Skeletal muscle cell (primary cell): ENCODE measurements at places on chromosomes 2 and 18.

DNA sequence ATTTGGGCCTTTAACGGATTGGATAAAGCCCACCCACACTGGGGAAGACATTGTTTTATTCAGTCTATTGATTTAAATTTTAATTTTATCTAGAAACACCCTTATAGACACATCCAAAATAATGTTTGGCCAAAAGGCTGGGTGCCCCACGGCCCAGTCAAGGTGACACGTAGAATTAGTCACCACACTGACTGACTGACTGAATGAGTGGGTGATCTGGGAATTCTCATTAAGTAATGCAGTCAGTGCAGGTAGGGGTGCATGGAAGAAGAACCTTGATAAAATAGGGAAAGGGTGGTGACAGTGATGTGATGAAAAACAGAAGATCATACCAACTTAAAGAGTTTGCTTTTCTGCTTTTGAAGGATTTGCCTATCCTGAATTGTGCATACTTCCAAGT lies 554.8 kb downstream of the DCC start:
- DNase-seq = no peak

DNA sequence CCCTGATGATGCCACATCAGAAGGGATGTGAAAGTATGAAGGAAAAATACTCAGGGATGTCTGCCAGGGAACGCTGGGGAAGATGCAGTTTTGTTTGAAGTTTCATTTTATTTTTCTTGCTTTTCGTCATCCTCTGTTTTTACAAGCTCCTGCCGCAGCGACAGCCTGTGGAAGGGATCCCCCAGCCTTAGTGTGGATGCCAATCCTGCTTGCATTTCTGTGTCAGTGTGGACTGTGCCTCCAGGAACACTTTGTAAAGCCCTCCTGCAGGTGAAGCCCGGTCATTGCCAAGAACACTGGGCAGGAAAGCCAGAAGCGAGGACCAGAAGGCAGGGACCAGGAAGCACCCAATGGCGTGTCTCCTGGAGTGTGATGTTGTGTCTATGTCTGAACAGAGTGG lies 234.3 kb downstream of the SEPTIN10 start:
- DNase-seq = no peak

GRCh38 chr2:118013221-118013723 lies 598 bp downstream of the CCDC93 start:
- no peak for DNase-seq

DNA sequence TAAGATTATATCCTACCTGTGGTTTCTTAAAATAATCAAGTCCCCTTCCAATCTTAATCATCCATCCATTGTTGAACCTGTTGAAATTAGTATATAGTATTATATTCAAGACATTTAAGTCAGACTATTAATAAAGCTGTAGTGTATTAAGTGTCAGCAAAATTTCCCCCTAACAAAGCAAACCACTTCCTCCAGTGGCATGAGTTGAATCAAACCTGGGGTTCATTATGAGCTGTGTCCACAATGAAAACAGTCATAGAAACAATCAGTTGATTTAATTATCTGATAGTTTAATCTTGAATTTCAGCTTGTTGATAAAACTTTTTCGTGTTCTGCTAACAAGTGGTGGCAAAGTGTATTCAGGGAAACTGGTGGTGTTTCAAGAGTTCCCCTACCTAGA lies 11.3 kb downstream of the MITD1 start:
- no peak for DNase-seq

DNA sequence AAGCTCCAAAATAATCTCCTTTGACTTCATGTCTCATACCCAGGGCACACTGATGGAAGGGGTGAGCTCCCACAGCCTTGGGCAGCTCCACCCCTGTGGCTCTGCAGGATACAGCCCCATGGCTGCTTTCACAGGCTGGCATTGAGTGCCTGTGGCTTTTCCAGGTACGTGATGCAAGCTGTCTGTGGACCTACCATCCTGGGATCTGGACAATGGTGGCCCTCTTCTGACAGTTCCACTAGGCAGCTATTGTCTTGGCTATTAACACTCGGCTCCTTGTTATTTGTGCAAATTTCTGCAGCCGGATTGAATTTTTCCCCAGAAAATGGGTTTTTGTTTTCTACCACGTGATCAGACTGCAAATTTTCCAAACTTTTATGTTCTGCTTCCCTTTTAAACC lies 634.2 kb downstream of the TSN start:
- no peak for DNase-seq

GRCh38 chr2:12162269-12163247 lies 416.1 kb downstream of the LPIN1 start:
- DNase-seq = no peak
